ENCODE measurements at places on chromosomes 3 and 15.

DNA sequence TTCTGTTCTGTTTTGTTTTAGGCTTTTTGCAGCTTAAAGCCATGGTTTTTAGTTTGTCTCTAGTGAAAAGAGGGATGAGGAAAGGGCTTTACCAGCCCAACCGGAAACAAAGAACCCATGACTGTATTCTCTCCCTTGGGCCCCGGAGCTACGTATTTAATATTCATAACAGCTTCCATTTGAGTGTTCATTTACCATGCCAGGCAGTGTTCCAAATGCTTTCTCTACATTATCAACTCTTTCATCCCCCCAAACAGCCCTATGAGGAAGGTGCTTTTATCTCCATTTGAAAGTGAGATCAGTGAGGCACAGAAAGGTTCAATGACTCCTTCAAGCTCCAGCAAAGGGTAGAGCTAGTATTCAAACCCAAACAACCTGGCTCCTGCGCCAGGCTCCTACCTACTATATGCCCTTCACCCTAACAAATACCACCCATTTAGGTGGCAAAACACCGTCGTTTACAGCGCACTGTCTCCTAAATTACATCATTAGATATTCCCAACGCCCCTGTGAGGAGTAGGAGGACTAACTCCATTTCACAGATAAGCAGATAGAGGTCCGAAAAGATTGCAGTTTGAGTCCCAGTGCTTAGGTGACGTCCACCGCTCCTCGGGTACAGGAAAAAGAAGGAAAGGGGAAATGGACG lies 27.9 kb downstream of the GTPBP8 start:
- DNase-seq = peak; percentile 19

GRCh38 chr15:42679285-42680141 lies 57.4 kb downstream of the CDAN1 start:
- DNase-seq = no peak

- DNase-seq = no peak
These were observed 42.9 kb upstream of the ASB14 start for GRCh38 chr3:57335283-57335938.

- DNase-seq = peak; percentile 52
These were observed 32.3 kb upstream of the CYP11A1 start for GRCh38 chr15:74399511-74400312.

DNA sequence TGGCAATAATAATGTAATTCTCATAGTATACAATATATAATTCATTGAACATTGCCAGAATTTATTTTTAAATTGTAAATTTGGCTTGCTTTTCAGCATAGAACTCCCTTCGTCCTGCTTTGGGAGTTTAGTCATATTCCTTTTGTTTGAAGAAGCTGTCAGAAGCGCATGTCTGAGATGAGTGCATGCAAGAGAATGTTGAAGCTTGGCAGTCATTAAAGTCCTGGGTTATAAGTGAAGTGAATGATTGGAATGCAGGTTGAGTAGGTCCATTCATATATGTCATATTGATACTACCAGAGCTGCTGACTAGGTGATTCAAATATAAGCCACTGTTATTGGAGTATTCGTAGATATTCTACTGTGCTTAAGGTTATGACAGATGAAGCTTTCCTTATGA lies 243.6 kb upstream of the MDFIC2 start:
- DNase-seq = no peak

DNA sequence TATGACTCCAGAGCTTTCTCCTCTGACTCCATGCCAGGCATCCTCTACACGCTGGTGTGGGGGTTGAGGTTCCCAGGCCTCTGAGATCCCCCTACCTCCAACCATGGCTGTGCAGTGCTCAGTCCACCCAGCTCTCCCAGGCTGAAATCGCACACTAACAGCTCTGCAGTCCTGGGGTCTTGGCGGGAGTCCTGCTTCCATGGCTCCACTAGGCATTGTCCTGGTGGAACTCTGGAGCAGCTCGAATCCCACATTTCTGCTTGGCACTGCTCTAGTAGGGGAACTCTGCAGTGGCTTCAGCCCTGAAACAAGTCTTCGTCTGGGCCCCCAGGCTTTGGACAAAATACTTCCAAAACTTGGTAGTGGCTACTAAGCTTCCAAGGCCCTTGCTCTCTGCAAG lies 50.7 kb downstream of the ROPN1B start:
- no peak for DNase-seq

- peak; percentile 12 for DNase-seq
These were observed 1.3 kb downstream of the KLF15 start for GRCh38 chr3:126355777-126356372.

DNA sequence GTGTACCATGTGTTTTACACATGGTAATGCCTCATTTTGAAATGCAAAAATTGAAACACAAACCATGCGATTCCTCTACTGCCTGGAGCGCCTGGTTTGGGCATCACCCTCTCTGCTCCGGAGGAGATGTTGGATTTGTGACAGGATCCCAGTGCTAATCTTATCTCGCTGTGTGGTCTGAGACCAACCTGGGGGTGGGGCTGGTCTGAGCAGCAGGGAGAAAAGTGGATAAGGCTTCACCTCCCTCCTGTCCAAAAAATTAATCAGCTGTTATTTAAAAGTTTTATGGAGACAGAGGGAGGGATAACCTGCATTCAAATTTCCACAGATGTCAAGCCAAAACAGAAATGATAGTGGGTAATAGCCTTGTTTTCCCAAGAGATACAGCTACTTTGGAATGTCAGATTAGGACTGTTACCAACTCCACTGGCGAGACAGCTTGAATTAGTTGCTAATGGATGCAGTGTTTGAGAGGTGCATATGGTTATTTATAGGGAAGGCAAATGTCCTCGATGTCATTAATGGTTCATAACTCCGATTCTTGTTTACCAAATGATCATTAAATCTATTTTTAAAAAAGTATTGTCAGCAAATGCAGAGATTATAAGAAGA lies 54.0 kb upstream of the SKOR1 start:
- DNase-seq = no peak

- no peak for DNase-seq
These were observed 139.7 kb upstream of the HES1 start for GRCh38 chr3:193996221-193996620.

DNA sequence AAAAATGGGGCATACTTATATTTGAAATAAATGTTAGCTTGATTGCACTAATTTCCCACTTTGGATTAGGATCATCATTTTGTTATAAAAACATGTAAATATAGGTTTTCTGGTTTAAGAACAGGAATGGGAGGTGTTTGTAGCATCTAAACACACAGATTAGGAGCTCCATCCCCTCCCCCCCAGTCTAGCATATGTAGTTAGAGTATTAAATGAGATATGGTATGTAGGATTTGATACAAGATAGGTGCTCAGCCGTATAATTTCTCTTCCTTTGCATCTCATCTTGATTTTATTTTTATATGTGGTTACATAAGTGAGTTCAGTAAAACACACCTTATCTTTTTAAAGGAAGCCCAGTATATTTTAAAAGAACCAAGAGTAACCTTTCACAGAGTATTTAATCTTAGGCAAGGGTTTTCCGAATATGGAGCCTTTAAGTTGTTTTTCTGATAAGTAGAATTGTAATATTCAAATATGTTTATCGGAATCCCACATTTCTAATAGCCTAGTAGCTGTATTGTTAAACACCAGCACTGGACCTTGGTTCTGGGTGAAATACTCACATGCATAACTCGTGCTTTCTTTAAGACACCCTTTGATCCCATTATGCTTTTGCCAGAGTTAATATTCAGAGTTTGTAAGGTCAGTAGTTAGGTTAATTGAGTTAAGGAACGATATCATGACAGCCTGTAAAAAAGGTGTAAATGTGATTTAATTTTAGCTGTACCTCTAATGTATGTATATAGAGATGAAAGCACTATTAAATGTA lies 2.3 kb downstream of the SLC25A36 start:
- DNase-seq = no peak

- no peak for DNase-seq
These were observed 44.1 kb upstream of the ICE2 start for GRCh38 chr15:60523056-60523455.

DNA sequence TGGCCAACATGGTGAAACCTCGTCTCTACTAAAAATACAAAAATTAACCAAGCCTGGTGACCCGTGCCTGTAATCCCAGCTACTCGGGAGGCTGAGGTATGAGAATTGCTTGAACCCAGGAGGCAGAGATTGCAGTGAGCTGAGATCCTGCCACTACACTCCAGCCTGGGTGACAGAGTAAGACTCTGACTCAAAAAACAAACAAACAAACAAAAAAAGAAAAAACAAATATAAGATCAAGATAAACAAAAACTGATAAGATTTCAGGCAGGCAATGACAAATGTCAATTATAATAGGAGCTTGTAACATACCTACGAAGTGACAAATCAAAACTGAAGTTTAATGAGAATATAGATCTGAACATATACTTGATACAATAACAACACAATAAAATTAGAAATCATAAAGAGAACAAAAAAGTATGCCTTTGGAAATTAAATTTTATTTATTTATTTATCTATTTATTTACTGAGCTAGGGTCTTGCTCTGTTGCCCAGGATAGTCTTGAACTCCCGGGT lies 70.4 kb downstream of the FAIM start:
- DNase-seq = no peak

- DNase-seq = no peak
These were observed 199.8 kb downstream of the TBC1D5 start for GRCh38 chr3:17542591-17542990.

All from CD4-positive, alpha-beta T cell treated with Interleukin-17A for 4 hours (primary cell).